ENCODE measurements at places on chromosomes 1 and 21. TPM values are rescaled to one million over a fixed set of nuclear protein-coding genes. Genes with fewer than 3 reads are reported as not detected.

- H3K36me3 ChIP-seq, result no peaks in the 10 kb centered on the region
- peak overlapping the region; percentile 6 for H3K4me3 ChIP-seq
- peaks cover 6% of the 10 kb centered on the region for H3K4me1 ChIP-seq
Observed at GRCh38 chr1:6723621-6724428, 22.2 kb upstream of the DNAJC11 start.

DNA sequence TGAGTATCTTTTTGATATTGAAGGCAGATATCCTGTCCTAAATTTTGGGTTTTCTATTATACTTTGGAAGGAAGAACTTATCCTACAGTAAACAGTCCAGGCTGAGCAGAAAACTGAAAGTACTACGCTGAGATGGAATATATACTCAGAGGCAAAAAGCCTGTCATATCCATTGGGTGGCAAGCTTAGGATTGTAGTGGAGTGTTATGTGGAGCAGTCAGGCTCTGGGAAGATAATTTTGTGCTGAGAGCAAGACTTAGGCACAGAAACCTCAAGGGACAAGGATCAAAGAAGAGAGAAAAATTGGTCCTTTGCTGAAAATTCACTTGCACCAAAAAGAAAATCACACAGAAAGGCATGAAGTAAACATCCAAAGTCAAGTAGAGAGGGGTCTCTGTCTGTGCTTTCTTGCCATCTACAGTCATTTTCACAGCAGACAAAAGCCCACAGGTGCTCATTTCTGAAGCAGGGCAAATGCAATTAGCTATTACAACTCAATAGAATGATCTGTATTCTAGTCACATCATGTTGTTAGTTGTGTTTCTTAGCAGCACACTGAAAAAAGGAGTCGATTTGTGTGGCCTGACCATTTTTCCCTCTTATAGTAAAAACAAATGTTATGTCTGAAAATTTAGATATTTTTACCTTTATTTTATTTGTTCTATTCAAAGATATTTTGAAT is 38.5 kb downstream of the CRB1 start:
- no peaks in the 10 kb centered on the region for H3K36me3 ChIP-seq
- DNase-seq, result no peak
- H3K27me3 ChIP-seq, result no peaks in the 10 kb centered on the region
- no peak overlapping the region for H3K27ac ChIP-seq
- H3K4me1 ChIP-seq, result 0 out of 2 replicates have a peak, but pooled peaks cover 3% of the 10 kb centered on the region

- H3K27ac ChIP-seq, result no peak overlapping the region
- H3K4me1 ChIP-seq, result no peaks in the 10 kb centered on the region
- no peak for DNase-seq
- no peaks in the 10 kb centered on the region for H3K36me3 ChIP-seq
- no peaks in the 10 kb centered on the region for H3K27me3 ChIP-seq
Observed at GRCh38 chr1:82317671-82318070, 516.9 kb downstream of the ADGRL2 start.

DNA sequence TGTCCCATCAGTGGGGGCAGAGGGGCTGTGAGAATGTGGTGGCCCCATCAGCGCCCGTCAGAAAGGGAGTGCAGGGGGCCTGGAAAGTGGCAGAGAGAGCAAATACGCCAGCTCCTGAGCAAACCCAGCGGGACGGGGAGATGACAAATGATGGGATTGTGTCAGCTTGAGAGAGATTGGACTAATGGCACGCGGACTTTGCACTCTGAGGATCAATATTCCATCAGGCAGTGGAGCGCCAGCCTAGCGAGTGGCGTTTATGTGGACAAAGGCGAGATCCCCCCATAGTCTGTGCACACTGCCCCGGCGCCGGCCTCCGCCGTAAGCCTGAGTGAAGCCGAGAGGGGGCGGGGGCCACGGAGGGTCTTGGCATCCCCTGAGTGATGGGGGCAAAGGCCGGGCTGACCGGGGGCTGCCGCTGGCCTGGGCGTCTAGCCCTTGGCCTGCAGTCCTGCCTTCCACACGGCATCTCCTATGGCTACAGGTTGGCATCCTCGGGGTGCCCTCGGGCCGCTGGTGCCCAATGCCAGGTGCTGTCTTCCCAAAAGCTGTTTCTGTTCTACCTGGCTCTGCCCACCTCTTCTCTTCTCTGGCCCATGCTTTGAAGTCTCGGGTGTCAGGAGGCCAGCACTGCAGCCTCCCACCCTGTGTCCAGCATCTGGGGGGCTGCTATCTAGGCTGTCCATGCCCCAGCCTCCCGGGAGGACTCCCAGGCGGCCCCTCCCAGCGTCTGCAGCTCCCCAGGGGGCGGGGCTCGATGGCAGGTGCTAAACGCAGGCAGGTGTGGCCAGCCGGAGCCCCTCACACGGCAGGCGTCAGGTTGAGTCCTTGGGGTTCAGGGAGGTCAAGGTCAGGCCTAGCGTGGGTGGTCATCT is 46.5 kb downstream of the PRDM16 start:
- H3K4me1 ChIP-seq, result no peaks in the 10 kb centered on the region
- DNase-seq, result no peak
- no peaks in the 10 kb centered on the region for H3K36me3 ChIP-seq
- H3K4me3 ChIP-seq, result no peak overlapping the region
- H3K27ac ChIP-seq, result no peak overlapping the region
- no peaks in the 10 kb centered on the region for H3K27me3 ChIP-seq

Gene KPNA6
- 39.9 TPM for polyA plus RNA-seq

- no peak overlapping the region for H3K4me3 ChIP-seq
- H3K27ac ChIP-seq, result no peak overlapping the region
- no peaks in the 10 kb centered on the region for H3K27me3 ChIP-seq
- no peak for DNase-seq
Observed at GRCh38 chr1:61174060-61174795, 91.9 kb downstream of the NFIA start.

DNA sequence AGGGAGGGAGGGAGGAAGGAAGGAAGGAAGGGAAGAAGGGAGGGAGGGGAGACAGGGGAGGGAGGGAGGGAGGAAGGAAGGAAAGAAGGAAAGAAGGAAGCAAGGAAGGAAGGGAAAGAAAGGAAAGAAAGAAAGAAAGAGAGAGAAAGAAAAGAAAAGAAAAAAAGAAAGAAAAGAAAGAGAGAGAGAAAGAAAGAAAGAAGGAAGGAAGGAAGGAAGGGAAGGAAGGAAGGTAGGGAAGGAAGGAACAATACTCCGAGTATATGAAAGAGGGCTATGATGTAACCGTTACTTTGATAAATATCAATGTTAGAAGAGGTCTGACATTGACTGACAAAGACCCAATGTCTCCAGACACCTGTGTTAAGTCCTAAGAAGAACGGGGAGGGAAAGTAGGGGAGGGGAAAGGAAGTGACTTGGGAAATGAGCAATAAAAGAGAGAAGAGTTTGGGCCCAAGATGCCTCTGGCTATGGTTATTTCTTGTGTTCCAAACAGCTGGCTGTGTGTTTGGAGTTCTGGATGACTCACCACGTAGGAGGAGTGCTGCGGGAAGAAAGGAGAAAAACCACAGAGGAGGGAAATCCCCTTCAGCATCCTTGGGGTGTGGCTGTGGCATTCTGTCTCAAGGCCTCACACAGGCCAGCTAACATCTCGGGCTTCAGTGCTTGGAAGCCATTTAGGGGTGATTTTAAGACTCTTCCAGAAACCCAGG is 37.0 kb upstream of the RXRG start:
- no peak overlapping the region for H3K4me3 ChIP-seq
- no peaks in the 10 kb centered on the region for H3K36me3 ChIP-seq
- DNase-seq, result peak; percentile 94
- H3K4me1 ChIP-seq, result 0 out of 2 replicates have a peak, but pooled peaks cover 2% of the 10 kb centered on the region

GRCh38 chr1:29584362-29584761 is 348.0 kb downstream of the PTPRU start:
- H3K4me3 ChIP-seq, result no peak overlapping the region
- no peak overlapping the region for H3K27ac ChIP-seq
- no peaks in the 10 kb centered on the region for H3K36me3 ChIP-seq
- peaks cover 12% of the 10 kb centered on the region for H3K4me1 ChIP-seq

Gene DTL
- 7.6 TPM for polyA plus RNA-seq

Gene FPGT
- 10.3 TPM for polyA plus RNA-seq

- H3K27me3 ChIP-seq, result no peaks in the 10 kb centered on the region
- DNase-seq, result no peak
- no peaks in the 10 kb centered on the region for H3K4me1 ChIP-seq
- H3K4me3 ChIP-seq, result no peak overlapping the region
- H3K36me3 ChIP-seq, result no peaks in the 10 kb centered on the region
Observed at GRCh38 chr1:227120826-227121225, 180.7 kb downstream of the COQ8A start.

DNA sequence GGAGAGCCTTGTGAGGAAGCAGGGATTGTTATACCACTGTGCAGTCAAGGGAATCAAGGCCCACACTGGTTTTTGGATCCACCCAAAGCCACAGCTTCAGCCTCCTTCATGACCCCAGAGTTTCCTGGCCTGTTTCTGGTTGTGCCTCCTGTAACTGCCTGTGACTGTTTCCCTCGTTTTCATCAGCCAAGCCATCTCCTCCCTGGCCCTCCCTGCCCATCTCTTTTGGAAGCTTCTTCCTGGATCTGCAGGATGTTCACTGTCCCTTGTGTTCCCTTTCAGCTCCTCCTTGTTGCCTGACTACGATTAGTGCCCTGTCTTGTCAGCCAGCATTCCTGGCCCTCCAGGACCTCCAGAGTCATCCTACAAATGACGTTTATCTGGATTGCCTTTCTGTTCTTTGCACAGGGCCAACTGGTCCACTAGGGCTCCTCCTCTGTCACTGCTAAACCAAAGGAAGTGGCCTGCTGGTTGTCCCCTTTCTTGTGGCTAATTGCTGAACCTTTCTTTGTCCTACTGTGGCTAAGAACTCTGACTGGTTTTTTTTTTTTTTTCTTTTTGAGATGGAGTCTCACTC is 17.9 kb downstream of the SFT2D2 start:
- H3K4me1 ChIP-seq, result no peaks in the 10 kb centered on the region
- H3K27me3 ChIP-seq, result no peaks in the 10 kb centered on the region
- DNase-seq, result peak; percentile 26
- no peak overlapping the region for H3K4me3 ChIP-seq

GRCh38 chr1:184982002-184982954 is 8.0 kb upstream of the NIBAN1 start:
- H3K27ac ChIP-seq, result no peak overlapping the region
- H3K4me1 ChIP-seq, result no peaks in the 10 kb centered on the region
- H3K36me3 ChIP-seq, result no peaks in the 10 kb centered on the region
- H3K27me3 ChIP-seq, result no peaks in the 10 kb centered on the region
- peak; percentile 84 for DNase-seq

DNA sequence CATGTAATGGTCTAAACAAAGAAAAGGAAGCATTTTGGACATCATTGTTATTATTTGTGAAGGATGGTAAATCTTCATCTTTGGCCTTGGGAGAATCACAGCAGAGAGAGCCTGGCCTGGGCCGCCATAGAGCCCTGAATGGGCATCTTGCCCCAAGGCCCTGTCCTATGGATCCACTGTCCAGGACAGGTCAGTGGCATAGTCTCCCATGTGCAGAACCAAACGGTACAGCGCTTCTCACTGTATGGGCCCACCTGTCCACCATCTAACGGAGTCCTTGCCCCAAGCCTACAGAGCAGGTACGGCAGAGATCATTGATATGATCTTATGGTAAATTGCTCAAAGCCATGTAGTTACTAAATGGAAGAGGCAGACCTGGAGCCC is 185.7 kb downstream of the FOXD2 start:
- DNase-seq, result no peak
- no peaks in the 10 kb centered on the region for H3K27me3 ChIP-seq
- H3K4me3 ChIP-seq, result no peak overlapping the region
- H3K27ac ChIP-seq, result no peak overlapping the region
- no peaks in the 10 kb centered on the region for H3K36me3 ChIP-seq
- H3K4me1 ChIP-seq, result no peaks in the 10 kb centered on the region

- no peaks in the 10 kb centered on the region for H3K27me3 ChIP-seq
- H3K36me3 ChIP-seq, result no peaks in the 10 kb centered on the region
- no peak overlapping the region for H3K4me3 ChIP-seq
- H3K27ac ChIP-seq, result no peak overlapping the region
- peak; percentile 9 for DNase-seq
Observed at GRCh38 chr1:66834926-66835325, 33.9 kb upstream of the INSL5 start.

DNA sequence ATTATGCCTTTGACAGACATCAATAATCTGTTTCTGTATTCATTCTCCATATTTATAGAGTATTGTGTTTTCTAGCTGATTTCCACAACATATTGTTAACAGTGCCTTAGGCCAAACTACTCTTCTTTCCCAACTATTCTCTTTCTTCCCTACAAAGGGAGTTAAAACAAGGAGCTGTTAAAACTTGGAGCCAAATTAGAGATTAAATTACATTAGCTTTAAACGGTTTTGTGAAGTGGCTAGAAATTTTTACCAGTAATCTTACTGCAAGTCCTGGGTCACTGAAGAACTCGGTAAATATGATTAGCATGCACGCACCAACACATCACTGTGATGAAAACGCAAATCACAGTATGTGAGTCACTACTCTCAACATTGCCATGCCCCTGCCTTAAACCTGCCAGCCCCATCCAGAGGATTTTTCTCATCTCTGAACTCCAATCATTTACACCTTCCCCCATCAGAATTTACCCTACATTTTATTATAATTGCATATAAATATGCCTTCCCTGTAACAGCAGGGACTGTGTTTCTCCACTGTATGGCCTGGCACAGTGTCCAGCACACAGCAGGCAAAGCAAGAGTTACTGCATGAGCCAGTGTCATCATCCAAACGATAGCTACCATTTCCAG is 1.5 kb upstream of the PRDX6 start:
- H3K36me3 ChIP-seq, result peaks cover 13% of the 10 kb centered on the region
- DNase-seq, result peak; percentile 88

DNA sequence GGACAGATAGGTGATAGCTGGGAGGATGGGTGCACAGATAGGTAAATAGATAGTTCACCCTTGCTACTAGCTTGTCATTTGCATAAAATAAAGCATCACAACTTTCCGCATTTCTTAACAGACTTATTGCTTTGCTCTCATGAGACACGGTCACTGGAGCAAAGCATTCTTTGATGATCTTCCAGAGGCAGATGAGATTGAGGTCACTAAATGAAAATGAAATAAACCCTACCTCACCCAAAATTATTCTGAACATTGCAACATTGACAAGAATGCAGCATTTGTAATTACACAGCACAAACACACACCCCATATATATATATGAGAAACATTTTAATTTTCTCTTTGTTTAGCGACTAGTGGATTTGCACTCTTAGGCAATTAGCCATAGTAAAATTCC is 107.6 kb downstream of the SNX7 start:
- DNase-seq, result no peak
- no peak overlapping the region for H3K4me3 ChIP-seq
- H3K27me3 ChIP-seq, result no peaks in the 10 kb centered on the region
- no peaks in the 10 kb centered on the region for H3K36me3 ChIP-seq
- H3K27ac ChIP-seq, result no peak overlapping the region

- no peak for DNase-seq
- no peak overlapping the region for H3K4me3 ChIP-seq
- H3K4me1 ChIP-seq, result no peaks in the 10 kb centered on the region
Observed at GRCh38 chr1:17078991-17079868, 25.4 kb upstream of the SDHB start.

DNA sequence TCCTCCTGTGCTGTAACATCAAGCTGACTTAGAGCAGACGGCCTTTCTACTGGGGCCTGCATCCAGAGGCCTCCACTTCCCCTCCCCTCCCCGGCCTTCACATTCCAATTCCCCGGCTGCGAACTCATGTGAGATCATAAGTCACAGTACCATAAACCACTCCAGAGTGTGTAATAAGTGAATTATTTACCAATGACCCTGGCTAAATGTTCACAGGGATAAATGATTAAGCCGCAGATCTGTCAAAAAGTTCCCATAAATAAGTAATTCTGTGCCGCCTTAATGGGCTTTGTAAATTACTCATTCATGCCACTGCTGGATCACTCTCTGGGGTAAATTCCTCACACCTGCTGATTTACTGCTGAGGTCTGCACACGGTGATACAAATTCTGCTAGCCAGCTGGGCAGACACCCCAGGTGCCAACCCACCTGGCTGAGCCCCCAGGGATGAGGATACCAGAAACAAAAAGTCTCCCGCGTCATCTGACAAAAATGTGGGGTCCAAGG is 27.4 kb upstream of the KIRREL1 start:
- DNase-seq, result peak; percentile 49
- no peaks in the 10 kb centered on the region for H3K36me3 ChIP-seq
- peaks cover 35% of the 10 kb centered on the region for H3K4me1 ChIP-seq
- H3K27ac ChIP-seq, result no peak overlapping the region

All from GM23248 (cell line).